ENCODE measurements at places on chromosomes 2 and 18.

DNA sequence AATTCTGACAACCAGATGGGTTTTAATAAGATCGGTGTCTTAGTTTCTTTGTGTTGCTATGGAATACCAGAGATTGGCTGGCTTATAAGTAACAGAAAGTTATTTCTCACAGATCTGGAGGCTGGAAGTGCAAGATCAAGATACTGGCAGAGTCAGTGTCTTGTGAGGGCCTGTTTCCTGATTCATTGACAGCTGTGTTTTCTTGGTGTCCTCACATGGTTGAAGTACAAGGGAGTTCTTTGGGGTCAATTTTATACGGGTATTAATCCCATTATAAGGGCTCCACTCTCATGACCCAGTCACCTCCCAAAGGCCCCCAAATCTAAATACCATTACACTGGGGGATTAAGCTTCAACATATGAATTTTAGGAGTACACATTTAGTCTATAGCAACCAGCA lies 421.1 kb downstream of the LRP1B start:
- no peak for DNase-seq

GRCh38 chr2:217652761-217653639 lies 349.8 kb downstream of the TNS1 start:
- DNase-seq = peak; percentile 96

GRCh38 chr2:3587432-3587831 lies 7.5 kb upstream of the COLEC11 start:
- DNase-seq = no peak

- no peak for DNase-seq
Measured at GRCh38 chr18:12571630-12572029, 86.3 kb downstream of the SPIRE1 start.

GRCh38 chr2:197804758-197805714 lies 643 bp downstream of the PLCL1 start:
- no peak for DNase-seq

GRCh38 chr2:36587556-36587955 lies 10.4 kb downstream of the FEZ2 start:
- DNase-seq = no peak

- peak; percentile 62 for DNase-seq
Measured at GRCh38 chr18:23779696-23780303, 90.5 kb downstream of the LAMA3 start.

GRCh38 chr18:76783786-76784484 lies 38.4 kb upstream of the ZNF236 start:
- DNase-seq = no peak

DNA sequence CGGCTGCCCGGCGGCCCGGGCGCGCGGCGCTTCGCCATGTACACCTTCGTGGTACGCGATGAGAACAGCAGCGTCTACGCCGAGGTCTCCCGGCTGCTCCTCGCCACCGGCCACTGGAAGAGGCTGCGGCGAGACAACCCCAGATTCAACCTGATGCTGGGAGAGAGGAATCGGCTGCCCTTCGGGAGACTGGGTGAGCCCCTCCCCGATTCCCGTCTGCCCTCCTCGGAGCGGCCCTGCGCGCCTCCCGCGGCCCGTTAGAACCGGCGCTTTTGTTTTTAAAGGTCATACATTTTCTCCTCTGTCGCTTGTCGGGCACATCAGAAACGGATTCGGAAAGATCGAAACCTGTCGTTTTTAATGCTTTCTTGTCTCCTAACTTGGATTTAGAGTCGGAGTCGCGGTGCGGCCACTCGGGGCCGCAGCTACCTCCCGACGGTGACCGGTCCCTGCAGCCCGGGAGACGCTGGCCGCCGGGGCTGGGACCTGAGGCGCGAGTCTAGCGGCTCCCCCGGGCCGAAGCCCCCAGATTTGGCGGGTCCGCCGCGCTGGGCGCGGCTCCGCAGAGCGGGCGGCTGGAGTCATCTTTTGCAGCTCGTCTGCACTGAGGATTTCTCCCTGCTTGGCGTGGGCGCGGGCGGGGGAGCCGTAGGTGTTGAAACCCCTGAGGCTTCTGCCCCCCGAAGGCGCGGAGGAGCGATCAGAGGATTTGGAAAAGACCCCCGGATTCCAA lies 519 bp downstream of the TTL start:
- peak; percentile 30 for DNase-seq

- DNase-seq = no peak
Measured at GRCh38 chr2:60675301-60675700, 80.8 kb upstream of the PAPOLG start.
